ENCODE measurements at places on chromosomes 2 and 18.

- no peak for DNase-seq
Measured at GRCh38 chr2:144471305-144472045, 48.4 kb downstream of the ZEB2 start.

GRCh38 chr18:6021306-6022073, 126.2 kb upstream of the TMEM200C start:
- DNase-seq: no peak

- no peak for DNase-seq
Measured at GRCh38 chr18:36600548-36600947, 228.3 kb downstream of the TPGS2 start.

- no peak for DNase-seq
Measured at GRCh38 chr2:241952816-241953215, 83.3 kb downstream of the RTP5 start.

DNA sequence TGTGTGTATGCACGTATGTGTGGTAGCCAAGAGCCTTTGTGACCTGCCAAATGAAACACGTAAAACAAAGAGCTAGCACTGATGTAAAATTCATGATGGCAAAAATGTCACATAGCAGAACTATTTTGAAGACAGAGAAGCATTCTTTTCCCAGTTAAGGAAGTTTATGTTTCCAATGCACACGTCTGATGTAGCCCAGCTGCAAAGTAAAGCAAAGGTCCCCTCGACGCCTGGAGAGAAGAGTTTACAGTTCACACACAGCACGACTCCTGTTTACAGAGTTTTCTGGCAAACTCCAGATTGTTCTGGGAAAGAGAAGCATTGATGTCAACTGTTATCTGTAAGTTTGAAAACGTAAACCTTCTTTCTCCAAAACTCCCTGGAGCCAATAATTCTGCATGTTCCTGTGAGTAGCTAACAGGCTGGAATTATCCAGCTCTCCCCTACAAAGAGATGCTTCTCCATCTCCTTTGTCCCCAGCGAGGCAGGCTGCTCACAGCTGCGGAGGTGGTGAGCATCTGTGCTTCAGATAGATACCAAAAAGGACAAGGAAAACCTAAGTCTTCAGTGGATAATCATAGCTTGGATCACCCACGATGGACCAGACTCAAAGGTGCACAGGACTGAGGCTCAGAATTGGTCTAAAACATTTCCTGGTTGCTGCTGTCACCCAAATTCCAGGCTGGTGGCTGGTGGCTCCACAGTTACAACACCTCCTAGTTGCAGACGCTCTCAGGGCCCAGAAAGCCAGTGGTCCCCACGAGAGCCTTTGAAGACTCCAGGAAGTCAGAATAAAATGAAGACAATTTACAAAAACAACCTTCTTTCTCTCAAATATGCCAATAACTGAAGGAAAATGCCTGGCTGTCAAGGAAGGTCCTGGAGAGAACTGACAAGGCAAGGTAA, 87.4 kb downstream of the COL6A3 start:
- no peak for DNase-seq

DNA sequence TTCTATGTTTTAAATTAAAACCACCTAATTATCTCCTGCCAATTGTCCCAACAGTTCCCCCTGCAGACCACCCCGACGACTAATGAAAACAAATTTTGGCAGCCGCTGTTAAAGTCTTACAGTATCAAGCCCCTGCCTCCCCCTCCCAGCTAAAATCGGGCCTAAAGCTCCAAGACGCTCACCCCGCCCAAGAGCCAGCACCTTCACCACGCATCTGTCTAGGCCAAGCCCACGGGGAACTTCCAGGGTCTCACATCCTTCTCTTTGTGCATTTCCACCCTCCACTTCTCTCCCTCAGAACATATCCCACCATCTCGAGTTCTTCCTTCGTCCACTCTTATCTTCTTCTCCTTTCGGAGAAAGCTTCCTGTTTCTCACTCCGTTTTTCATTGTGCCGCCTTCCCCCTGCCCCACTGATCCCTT, 445 bp downstream of the PRPF40A start:
- no peak for DNase-seq

- DNase-seq: no peak
Measured at GRCh38 chr2:235024931-235025773, 73.3 kb downstream of the SH3BP4 start.

DNA sequence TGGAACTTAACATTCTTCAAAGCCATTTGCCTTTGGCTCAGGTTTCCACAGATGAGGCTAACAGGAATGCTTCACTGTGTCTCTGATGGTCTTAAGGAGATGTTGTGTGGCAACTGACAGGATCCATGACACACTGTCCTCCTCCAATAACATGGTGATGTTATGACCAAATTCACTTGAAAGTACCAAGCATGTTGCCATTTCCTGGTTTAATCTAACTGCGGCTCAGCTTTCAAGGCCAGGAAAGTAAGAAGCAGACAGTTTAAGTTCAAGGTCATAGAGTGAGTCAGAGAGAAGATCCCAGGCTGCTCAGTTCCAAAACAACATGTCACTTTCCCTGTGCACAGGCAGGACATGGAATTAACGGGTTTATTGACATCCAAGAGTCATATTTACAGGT, 513.6 kb downstream of the STK39 start:
- no peak for DNase-seq

GRCh38 chr2:166671801-166672200, 177.8 kb upstream of the SCN7A start:
- DNase-seq: no peak

- DNase-seq: no peak
Measured at GRCh38 chr2:8234757-8235374, 447.0 kb upstream of the ID2 start.

DNA sequence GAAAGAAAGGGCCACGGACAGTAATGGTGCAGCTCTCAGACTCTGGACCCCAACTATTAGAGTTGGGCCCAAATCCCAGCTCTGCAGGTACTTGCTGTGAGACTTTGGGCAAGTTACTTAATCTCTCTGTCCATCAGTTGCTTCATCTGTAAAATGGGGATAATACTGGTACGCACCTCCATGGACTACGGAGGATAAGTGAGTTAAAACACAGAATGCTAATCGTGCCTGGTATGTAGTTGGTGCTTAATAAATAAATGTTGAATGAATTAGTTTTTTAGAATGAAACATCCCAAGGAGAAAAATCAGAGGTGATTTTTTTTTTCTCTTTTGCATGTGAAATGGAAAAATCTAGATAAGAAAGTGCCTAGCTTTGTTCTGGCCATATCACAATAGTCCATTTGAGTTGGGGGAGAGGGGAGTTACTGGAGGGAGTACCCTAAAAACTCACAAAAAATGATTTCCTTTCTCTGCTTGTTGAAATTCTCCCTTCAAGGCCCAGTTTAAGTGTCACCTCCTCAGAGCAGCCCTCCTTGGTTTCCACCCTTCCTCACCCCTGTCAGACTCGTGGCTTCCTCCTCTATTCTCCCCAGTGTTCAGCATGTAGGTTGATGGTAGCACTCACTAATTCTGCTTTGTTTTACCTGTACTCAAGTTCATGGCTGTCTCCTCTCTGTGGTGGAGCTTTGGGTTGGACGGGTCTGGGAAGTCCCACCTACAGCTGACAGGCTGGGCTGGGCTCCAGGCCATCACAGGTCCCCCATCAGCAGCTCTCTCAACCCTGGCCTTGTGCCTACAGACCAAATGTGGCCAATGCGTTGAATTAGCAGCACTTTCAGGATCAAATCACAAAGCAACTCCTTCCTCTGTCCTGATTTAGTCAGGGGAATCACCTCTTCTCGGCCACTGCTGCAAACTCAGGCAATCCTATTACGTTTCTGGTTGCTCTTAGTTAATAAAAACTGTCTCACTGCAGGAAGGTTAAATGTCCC, 92.8 kb upstream of the TAF1B start:
- DNase-seq: no peak

DNA sequence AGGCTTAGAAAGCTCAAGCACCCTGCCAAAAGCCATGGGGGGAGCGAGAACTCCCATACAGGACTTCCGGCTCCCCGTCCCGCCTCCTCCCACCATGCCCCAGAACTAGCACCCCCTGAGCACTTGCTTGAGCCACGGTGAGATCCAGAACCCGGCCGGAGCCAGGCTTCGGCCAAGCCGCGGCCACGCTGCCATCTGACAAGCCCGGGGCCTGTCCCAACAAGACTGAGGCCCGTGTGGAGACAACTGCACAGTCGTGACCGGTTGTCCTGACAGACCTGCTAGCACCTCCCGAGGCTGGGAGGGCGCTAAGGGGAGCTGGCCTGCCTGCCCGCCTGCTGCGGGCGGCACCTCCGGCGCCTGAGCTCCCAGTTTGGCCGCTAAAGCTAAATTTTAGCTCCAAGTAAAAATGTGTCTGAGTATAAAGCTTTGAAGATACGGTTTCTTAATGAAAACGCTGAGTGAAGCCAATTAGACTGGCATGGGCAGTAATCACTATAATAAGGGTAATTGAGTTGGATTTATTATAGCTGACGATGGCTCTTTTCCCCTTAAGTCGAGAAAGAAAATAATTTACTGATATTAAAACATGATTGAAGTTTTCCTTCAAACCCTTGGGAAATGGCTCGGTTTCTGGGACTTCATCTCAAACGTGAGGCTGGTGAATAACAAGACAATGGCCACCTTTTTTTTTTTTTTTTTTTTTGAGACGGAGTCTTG, 78.3 kb upstream of the ODC1 start:
- no peak for DNase-seq

DNA sequence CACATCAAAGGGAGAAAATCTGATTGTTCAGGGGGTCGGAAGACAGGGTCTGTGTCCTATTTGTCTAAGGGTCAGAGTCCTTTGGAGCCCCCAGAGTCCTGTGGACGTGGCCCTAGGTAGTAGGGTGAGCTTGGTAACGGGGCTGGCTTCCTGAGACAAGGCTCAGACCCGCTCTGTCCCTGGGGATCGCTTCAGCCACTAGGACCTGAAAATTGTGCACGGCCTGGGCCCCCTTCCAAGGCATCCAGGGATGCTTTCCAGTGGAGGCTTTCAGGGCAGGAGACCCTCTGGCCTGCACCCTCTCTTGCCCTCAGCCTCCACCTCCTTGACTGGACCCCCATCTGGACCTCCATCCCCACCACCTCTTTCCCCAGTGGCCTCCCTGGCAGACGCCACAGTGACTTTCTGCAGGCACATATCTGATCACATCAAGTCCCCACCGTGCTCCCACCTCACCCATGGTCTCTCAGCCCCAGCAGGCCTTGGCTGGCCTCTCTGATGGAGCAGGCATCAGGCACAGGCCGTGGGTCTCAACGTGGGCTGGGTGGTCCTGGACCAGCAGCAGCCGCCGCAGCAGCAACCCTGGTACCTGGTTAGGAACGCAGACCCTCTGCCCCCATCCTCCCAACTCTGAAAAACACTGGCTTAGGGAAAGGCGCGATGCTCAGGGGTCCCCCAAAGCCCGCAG, 3.8 kb downstream of the PROC start:
- no peak for DNase-seq

GRCh38 chr2:8119782-8120505, 561.9 kb upstream of the ID2 start:
- DNase-seq: no peak

- no peak for DNase-seq
Measured at GRCh38 chr18:36635414-36636096, 193.2 kb downstream of the TPGS2 start.

DNA sequence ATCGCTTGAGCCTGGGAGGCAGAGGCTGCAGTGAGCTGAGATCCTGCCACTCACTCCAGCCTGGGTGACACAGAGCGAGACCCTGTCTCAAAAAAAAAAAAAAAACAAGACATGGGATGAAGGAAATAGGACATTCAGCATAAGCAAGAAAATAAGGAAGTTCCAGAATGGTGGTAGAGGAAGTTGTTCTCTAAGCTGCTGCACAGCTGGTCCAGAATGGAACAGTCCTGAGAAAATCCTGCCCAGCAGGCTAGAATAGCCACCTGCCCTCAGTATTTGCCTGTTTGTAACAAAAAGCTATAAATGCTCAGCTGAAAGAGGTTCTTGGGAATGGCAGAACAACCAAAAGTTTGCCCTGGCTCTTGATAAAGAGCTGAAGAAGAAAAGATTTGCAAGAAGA, 11.1 kb upstream of the MAPRE3 start:
- DNase-seq: no peak

GRCh38 chr2:138814123-138814898, 34.1 kb upstream of the NXPH2 start:
- no peak for DNase-seq

DNA sequence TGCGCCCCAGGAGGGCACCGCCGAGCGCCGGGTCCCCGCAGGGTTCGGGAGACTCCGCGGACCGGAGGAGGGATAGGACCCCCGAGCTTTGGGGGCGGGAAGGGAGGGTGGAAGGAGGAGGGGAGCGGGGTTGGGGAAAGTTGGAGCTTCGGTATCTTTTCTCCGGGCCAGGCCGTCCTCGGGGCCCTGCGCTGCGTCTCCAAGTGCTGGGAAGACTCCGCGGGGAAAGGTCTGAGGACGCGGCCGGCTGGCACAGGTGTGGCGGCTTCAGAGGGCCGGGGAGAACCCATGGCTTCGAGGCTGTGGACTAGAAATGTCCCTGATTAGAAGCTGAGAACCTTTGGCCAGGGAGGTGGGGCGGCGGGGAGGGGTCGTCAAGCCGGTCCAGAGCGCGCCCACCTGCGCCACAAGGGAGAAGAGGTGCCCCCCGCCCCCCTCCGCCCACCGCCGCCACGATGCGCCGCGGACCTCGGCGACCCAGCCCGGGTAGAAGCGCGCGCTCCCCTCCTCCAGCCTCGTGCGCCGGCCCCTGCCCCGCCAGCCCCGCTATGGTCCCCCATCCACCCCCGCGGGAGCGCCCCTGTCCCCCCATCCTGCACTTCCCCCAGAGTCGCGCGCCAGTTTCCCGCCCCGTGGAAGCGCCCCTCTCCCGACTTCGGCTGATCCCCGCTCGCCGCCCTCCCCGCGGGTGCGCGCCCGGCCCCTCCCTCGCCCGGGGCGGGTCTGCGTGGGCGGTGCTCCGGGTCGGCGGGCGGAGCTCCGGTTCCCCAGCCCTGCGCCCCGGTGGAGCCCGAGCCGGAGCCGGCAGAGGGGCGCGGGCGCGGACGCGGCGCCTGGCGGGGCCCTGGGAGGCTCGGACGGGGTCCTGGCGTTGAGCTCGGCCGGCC, at the start of gene SNTG2:
TSS of gene SNTG2 (plus strand) at position 770 of the 887 bp plus-strand sequence. CDS start 148 bp downstream, outside the sequence.
- DNase-seq: peak; percentile 18

DNA sequence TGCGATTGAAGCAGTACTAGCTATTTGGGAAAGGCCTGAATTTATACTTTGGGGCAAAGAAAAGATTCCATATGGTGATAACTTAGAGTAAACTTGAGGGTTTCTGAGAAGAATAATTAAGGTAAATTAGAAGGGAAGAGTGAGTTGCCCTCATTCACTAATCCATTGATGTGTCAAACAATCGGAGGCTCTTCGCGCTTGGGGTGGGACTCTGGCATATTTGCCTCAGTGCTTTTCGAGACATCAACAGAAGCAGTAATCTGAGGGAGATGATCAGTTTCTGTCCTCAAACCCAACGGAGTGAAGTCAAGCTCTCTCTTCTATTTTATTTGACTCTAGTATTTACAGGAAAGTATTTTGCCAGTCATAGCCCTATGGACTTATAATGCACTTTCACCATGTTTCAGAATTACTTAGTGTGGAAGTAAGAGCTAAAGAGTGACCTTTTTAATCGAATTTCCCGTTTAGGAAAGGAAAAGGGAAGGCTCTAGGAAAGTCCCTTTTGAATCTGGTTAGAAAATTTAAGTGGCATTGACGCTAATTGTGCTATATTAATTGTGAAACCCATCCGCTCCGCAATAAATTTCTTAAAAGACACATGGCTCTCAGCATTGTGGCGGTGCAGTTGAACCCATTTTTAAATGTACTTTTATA, 1.3 kb downstream of the RAB10 start:
- no peak for DNase-seq

GRCh38 chr2:17813742-17814473, 2.4 kb upstream of the MSGN1 start:
- DNase-seq: no peak

GRCh38 chr2:34731292-34731691, 1132.2 kb upstream of the FAM98A start:
- DNase-seq: no peak
